ENCODE measurements at places on chromosomes 4 and X.
A peak's percentile ranks its signal among the peaks of the same experiment; 100 is the strongest.

DNA sequence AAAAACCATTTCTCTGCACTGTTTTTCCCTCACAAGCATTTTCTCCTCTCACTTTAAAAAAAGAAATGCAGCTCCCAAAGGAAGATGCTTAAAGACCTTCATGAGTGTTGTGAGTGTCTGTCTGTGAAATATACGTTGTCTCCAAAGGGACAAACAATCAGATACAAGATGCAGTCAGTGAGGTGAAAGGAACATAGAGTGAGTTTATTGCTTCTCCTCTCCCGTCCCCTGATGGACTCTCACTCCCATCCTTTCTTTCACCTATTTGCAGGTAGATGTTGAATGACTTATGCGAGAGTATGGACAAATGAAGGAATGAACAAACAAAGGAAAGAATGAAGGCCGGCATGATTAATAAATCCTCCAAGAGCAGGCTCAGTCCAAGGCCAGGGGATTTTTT is 561.2 kb upstream of the DIPK2B start:
- DNase-seq = no peak

GRCh38 chr4:23871426-23871825 is 18.4 kb downstream of the PPARGC1A start:
- no peak for DNase-seq

DNA sequence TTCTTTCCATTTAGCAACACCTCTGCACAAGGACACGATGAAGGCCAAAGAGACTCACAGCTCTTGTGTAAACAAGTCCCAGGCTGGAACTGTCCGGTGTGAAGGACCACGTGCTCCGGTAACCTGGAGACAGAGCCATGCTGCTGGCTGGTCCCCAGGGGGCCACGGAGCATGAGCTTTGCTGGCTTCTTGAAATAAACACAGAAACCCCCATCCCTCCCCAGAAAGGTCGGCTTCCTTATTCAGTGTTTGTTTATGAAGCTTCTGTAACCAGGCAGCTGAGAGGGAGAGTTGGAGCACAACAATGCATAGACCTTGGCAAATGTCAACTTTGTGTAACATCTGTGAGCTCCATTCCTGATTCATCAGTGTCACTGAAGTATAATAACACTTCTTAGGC is 109.4 kb downstream of the GPR143 start:
- DNase-seq = no peak

DNA sequence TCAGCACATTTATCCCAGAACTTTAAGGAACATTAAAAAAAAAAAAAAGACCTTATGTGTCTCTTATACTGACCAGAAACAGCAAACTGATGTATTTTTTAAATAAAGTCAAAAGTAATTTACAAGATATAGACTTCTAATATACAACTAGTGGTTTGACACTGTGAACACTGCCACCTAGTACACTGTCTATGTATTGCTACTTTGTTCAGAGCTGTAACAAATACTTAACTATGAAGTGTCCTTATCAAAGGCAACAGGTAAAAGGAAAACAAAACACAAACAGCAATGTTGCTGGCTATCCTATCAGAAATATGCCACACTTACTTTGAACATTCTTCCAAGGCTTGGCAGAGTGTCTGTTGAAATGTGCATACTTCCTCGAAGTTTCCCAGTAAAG is 60.4 kb downstream of the CD40LG start:
- DNase-seq = peak; percentile 45

DNA sequence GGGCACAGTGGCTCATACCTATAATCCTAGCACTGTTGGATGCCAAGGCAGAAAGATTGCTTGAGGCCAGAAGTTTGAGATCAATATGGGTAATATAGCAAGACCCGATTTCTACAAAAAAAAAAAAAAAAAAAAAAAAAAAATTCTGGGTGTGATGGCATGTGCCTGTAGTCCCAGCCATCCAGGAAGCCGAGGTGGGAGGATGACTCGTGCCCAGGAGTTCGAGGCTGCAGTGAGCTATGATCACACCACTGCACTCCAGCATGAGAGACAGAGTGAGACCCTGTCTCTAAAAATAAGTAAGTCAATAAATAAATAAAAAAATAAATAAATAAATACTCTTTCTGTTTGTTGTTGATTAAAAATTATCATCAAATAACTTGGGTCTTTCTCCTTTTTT is 62.4 kb upstream of the BMPR1B start:
- DNase-seq = no peak

GRCh38 chr4:602559-602942 is 22.8 kb upstream of the PDE6B start:
- peak; percentile 73 for DNase-seq

GRCh38 chrX:139803224-139803623 is 95.3 kb upstream of the MCF2 start:
- DNase-seq = no peak

DNA sequence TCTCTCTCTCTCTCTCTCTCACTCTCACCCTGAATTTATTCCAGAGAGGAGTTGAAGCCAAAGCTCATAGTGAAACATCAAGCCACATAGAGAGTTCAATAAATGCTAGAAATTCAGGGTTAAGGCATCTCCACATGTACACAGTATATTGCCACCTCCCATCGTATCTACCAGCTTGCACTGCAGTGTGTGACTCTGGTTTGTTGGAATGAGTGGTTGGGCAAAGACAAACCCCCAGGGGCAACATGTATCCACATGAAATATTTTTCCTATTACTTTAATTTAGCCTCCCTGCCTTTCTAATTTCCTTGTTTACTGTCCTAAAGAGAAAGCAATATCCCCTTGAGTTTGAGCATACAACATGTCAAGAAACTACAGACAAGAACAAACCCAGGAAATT is 247.3 kb downstream of the SPATA18 start:
- no peak for DNase-seq

DNA sequence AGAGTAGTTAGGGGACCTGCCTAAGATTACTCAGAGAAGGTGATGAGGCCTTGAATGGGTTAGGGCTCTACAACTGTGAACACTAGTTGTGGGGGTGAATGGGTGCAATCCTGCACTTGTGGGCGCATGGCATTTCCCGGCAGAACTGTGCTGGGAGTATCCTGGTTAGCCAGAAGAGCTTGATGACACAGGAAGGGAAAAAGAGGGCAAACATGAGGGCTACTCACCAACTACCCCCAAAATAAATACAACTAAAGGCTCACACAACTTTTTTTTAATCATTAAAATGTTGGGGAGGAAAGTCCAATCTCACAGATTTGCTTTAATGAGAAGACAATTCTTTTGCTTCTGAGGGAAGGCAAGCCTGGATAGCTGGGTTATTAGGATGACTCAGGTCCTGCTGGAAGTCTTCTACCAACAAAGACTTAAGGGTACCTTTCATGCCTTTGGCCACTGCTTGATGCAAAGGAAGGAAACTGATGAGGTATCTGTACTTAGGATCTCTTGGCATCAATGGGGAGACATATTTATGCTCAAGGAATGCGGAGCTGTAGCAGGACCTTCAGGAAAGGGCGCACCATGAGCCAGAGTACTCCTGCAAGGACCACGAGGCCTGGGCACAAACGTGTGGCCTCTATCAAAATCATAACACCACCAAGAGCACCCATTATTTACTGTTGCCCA is 2.6 kb downstream of the PHKA2 start:
- DNase-seq = no peak

DNA sequence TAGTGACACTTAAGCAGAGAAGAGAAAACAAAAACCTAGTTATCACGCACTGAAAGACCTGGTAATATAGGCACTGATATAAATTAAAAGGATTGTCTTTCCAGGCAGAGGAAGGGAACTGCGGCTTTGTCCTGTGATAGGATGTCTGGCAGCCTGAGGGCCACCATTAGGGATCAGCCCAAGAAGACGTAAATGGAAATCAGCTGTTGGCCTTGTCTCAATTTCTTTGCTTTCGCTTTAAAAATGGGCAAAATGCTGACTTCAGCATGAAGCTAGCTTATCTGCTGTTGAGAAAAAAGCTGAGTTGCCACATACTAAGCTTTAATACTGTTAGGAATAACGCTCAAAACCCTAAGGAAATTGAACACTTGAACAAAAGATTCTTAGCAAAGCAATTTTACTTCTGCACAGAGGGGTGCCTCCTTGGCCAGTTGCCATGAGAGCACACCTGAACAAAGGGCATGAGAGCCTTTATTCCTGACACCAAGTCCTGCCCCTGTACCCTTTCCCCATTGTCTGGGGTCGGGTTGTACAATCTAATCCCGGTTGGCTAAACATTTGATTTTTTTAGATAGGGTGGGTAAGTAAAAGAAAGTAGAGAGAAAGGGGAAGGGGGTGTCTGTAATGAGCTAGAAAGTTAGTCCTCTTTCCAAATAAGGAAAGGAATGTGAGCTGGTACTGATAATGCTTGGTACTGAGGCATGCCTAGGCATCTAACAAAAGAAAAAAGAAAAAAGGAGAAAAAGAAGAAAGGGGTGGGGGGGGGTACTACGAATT is 85.1 kb upstream of the UCP1 start:
- DNase-seq = no peak
